ENCODE measurements at places on chromosomes 4 and X.

DNA sequence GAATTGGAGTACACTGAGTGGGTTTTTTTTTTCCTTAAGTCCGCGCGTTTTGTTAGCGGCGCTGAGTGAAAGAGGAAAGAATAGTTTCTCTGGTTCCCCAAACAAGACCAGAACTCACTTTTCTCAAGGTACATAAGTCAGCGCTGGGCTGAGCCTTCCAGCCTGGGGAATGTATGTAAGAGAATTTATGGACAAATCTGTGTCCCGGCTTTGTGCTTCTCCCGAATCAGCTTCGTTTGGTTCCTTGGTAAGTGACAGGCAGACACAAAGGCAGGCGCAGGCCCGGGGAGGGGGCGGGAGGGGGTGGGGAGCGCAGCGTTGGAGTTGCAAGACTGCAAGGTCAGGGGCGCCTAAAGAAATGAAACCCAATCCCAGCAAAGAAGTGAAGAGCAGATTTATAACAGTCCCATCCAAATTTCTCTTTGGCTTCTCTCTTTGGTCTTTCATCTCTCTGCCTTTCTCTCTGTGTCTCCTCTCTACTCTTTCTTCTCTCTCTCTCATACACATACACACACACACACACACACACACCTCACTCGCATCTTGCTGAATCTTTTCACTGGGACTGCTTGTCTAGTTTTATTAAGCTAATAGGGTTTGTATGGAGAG lies 981 bp downstream of the TET2 start:
- peak; percentile 44 for DNase-seq

- DNase-seq: no peak
Measured at GRCh38 chr4:40886931-40887763, 137.4 kb downstream of the NSUN7 start.

- DNase-seq: no peak
Measured at GRCh38 chr4:153170407-153170806, 33.8 kb upstream of the TRIM2 start.

DNA sequence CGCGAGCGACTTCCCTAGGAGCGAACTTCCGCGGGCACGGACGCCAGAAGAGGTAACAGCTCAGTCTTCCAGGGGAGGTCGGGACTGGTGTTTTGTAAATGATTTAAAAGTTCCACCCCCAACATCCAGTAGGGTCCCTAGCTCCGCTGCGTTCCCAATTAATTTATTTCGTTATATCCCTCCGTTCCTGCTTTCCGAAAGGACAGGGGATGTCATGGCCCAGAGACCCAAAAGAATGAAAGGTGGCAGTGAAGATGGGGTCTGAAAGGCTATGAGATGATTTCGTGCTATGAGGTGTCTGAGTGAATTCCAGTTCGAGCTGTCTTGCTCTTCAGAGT lies 373 bp upstream of the SMIM43 start:
- DNase-seq: no peak

DNA sequence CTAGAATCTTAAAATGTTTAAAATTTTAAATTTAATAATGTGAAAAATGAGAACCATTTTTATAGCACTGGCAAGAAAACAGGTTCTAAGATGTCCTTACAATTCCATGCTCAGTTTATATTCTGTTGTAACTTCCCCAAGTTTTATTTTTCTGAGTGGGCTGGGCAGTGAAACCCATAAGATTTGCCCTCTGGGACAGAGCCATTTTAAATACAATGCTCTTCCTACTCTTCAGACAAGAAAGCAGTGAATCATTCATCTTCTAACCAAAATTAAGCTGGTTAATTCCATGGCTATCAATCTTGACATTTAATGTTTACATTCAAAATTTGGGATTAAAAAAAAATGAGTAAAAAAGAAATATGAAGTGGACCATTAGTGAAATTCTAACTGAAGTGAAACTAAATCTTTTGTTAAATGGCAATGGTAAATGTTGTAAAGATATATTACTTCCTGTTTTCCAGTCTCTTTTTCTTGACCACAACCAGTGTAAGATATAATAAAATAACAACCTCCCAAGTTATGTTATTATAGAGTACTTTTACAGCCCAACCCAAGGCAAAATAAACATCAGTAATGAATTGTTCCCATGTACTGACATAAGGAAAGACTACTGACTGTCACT lies 37.2 kb upstream of the PTPN13 start:
- DNase-seq: peak; percentile 30

DNA sequence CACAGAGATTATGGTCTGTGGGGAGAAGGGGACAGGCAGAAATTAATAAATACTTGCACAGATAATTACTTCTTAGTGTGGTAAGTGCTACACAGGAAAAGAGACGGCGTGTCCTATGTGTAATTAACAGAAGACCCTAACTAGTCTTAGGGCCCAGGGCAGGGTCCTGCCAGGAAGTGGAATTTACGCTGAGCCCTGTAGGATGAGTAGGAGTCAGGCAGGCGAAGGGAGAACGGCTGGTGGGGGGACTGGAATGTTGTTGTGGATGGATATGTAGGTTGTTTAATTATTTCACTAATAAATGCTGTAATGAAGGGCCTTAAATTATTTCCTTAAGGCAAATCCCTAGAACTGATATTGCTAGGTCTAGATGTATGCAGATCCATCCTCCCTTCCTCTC lies 26.7 kb upstream of the MFAP3L start:
- DNase-seq: no peak

DNA sequence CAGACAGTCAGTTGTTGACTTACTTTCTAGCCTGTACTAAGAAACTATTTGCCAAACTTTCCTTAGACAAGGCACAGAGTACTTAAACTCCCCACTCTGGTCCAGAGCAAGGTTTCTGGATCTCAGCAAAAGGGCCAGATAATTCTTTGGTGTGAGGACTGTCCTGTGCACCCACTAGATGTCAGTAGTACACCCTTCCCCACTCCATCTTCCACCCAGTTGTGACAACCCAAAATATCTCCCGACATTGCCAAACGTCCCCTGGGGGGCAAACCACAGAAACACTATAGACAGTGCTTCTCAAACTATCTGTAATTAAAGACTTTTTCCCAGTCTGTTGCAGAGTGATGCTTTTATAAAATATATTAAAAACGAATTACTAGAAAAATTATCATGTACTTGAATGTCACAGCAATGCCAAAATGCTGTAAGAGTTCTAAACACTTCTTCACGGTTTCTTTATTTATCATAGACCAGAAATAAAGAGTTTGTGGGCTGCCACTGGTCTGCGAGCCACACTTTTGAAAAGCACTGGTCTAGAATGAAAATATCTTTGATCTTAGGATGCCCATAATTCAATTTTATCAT lies 203.5 kb downstream of the PRDM5 start:
- DNase-seq: peak; percentile 85

DNA sequence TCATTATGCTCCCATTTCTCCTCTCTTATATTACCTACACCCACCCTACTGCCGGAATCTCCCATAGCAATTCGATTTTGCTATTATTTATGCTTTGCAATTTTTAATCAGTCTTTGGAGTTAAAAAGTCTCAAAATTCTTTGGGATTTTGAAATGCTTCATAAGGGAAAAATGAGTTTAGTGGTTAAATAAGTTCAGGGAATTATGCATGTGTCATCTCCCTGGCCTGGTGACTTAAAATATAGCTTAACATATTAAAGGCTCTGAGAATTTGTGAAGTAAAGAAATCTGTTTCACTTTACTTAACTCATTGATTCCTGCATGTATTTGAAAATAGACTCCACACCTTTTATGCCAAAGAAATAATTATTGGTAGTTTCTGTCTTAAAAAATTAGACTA lies 185.1 kb upstream of the DIPK2B start:
- DNase-seq: peak; percentile 80

GRCh38 chr4:36243355-36244256 lies 708 bp downstream of the ARAP2 start:
- no peak for DNase-seq

GRCh38 chr4:162392946-162393345 lies 229.1 kb upstream of the FSTL5 start:
- no peak for DNase-seq

- DNase-seq: no peak
Measured at GRCh38 chr4:7767966-7768365, 171.7 kb downstream of the AFAP1 start.

- DNase-seq: peak; percentile 54
Measured at GRCh38 chr4:170853422-170854021, 763.8 kb upstream of the AADAT start.

DNA sequence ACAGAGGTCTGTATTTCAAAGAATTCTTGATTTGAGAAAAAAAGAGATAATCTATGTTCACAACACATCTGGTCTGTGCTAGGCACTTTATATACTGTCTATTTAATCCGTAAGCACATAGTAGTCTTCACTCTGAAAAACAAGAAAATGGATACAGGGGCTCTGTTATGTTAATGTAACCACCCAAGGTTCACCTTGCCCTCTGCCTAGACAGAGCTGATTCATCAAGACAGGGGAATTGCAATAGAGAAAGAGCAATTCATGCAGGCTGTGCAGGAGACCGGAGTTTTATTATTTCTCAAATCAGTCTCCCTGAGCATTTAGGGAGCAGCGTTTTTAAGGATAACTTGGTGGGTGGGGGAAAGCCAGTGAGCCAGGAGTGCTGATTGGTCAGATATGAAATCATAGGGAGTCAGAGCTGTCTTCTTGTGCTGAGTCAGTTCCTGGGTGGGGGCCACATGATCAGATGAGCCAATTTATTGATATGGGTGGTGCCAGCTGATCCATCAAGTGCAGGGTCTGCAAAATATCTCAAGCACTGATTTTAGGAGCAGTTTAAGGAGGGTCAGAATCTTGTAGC lies 92.9 kb upstream of the TNIP3 start:
- no peak for DNase-seq

- DNase-seq: no peak
Measured at GRCh38 chrX:88886908-88887307, 139.9 kb downstream of the CPXCR1 start.

GRCh38 chr4:106424426-106424825 lies 55.8 kb upstream of the GIMD1 start:
- DNase-seq: no peak

DNA sequence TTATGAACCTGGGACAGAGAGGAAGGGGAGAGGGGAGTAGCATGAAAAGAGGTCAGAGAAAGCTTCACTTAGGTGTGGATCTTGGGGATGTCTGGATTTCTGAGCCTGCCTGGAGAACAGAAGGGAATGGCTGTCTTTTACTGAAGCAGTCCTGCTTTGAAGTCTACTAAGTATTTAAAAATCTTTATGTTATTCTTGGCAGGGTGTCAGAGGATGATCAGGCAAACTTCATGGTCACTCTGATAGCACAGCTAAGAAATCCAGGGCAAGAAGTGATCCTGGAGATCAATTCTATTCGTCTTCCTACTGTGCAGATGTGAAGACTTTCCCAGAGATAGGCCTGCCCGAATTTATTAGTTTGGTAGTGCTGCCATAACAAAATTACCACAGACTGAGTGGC lies 464.4 kb upstream of the BOD1L1 start:
- DNase-seq: peak; percentile 34

- DNase-seq: no peak
Measured at GRCh38 chrX:110006161-110006560, 3.2 kb downstream of the TMEM164 start.

- DNase-seq: no peak
Measured at GRCh38 chr4:100644150-100644549, 126.3 kb upstream of the EMCN start.

GRCh38 chr4:16268290-16268689 lies 42.0 kb upstream of the TAPT1 start:
- no peak for DNase-seq

DNA sequence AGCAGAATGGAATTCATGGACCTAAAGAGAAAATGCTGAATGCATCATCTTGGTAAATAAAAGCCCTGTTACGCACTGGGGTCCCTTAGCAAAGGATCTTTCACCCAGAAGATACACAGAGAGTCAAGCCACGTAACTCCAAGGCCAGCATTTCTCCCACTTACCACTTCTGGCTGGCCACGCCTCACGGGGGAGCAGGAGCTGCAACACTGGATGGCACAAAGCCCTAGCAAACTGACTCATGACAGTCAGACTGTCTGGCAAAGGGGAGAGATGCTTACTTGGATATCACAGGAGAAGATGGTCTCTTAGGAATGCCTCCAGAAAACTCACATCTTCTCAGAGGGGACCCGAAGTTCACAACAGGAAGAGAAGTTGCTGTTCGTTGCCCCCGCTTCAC lies 51.4 kb upstream of the BCLAF3 start:
- no peak for DNase-seq

DNA sequence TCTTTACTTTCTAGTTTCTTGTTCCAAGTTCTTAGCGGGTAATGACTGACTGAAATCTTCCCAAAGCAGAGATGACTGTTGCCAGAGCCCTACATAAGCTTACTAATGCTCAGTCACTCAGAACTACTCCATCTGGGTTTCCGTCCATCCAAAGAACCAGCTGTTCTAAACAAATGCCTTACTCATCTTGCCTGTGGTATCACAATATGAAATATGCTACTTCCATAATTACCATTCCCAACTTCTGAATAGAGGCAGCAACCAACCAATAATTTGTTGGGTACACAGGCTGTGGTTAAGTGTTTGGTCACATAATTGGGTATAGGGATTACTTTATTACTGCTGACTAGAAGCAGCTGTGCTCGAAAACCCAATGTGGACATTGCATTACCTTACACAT lies 930.2 kb upstream of the DIAPH2 start:
- DNase-seq: no peak

- no peak for DNase-seq
Measured at GRCh38 chr4:48224606-48225005, 45.0 kb downstream of the TEC start.

DNA sequence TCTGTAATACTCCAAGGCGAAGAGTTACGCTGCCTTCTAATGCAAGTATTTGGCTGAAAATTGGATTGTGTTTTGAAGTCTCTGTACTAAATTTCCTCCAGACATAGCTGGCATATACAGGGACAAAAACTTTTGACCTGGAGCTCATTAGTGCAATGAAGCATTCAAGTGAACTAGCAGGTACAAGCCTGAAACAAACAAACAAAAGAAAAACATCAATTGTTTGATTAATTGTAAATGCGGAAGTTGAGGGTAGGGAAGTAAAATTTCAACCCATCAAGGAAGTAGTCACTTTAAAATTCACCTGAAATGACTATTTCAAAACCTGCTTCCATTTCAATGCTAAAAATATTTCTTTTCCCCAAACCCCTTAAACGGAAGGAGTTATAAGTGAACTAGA lies 516.3 kb upstream of the ATOH1 start:
- no peak for DNase-seq

DNA sequence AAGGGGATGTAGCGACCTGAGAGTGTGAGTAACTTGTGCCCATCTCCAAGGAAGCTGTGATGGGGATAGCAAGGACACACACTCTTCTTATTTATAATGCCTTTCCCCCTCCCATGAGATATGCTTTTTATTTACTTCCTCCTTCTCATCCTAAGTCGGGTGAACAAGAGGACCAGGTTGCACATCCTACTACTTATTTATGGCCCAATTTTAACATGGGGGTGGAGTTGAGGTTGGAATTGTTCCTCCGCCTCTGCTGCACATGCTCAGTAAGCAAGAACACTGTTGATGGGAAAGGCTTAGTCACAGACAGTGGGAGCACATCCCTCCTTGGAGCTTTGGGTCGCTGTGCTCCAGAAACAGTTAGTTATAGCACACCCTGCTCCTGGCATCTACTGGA lies 15.2 kb upstream of the TLR8 start:
- DNase-seq: no peak

GRCh38 chrX:41352329-41352838 lies 18.4 kb downstream of the DDX3X start:
- no peak for DNase-seq

Measured in fibroblast of skin of scalp (primary cell).